ENCODE measurements at places on chromosomes 3 and 15. TPM values are rescaled to one million over a fixed set of nuclear protein-coding genes. Genes with fewer than 3 reads are reported as not detected.

GRCh38 chr3:61252836-61253235 lies 1.6 kb upstream of the FHIT start:
- peaks cover 14% of the 10 kb centered on the region for H3K4me1 ChIP-seq
- no peak overlapping the region for H3K27ac ChIP-seq
- H3K27me3 ChIP-seq, result no peaks in the 10 kb centered on the region
- H3K4me3 ChIP-seq, result no peak overlapping the region
- H3K36me3 ChIP-seq, result no peaks in the 10 kb centered on the region

DNA sequence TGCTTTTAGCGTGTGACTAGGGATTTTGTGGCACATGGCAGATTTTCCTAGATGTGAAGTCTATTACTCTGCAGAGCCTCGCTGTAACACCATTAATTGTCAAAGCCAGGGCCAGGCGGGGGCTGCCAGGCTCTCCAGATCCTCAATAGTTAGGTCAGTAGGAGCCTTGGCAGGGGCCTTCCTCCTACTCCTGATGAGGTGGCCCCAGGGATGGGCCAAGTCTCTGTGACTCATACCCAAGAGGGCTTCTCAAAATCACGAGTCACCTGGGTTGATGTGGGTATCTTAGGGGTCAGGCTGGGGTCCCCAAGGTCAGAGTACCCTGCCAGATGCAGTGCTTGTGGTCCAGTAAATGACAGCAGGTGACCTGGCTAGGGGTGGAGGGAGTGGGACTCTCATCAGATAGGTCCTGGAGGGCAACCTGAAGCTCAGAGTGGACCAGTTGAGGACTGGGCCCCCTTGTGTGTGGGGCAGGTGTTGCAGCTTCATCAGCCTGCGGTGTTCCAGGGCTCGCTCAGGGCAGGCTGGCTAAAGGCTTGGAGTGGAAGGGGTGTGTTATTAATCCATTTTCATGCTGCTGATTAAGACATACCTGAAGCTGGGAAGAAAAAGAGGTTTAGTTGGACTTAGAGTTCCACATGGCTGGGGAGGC lies 88.5 kb upstream of the MYZAP start:
- no peaks in the 10 kb centered on the region for H3K27me3 ChIP-seq
- H3K27ac ChIP-seq, result no peak overlapping the region
- H3K36me3 ChIP-seq, result no peaks in the 10 kb centered on the region
- DNase-seq, result no peak

GRCh38 chr3:193590088-193590856 lies 2.7 kb upstream of the OPA1 start:
- peaks cover 18% of the 10 kb centered on the region for H3K4me1 ChIP-seq
- H3K36me3 ChIP-seq, result no peaks in the 10 kb centered on the region
- no peak for DNase-seq
- no peaks in the 10 kb centered on the region for H3K27me3 ChIP-seq

GRCh38 chr3:11254876-11255275 lies 17.3 kb upstream of the ATG7 start:
- H3K27me3 ChIP-seq, result no peaks in the 10 kb centered on the region
- DNase-seq, result no peak
- H3K4me3 ChIP-seq, result no peak overlapping the region

GRCh38 chr3:106826791-106827311 lies 550.4 kb upstream of the CCDC54 start:
- peaks cover 4% of the 10 kb centered on the region for H3K4me1 ChIP-seq
- DNase-seq, result no peak
- no peak overlapping the region for H3K27ac ChIP-seq
- H3K27me3 ChIP-seq, result no peaks in the 10 kb centered on the region
- H3K4me3 ChIP-seq, result no peak overlapping the region

- no peaks in the 10 kb centered on the region for H3K27me3 ChIP-seq
- no peaks in the 10 kb centered on the region for H3K36me3 ChIP-seq
- H3K27ac ChIP-seq, result no peak overlapping the region
- no peaks in the 10 kb centered on the region for H3K4me1 ChIP-seq
These were observed 99.2 kb upstream of the SAMMSON start for GRCh38 chr3:69900331-69900730.

GRCh38 chr3:97914388-97914787 lies 57.8 kb downstream of the RIOX2 start:
- H3K27me3 ChIP-seq, result no peaks in the 10 kb centered on the region
- H3K4me3 ChIP-seq, result no peak overlapping the region
- H3K27ac ChIP-seq, result no peak overlapping the region
- no peak for DNase-seq

DNA sequence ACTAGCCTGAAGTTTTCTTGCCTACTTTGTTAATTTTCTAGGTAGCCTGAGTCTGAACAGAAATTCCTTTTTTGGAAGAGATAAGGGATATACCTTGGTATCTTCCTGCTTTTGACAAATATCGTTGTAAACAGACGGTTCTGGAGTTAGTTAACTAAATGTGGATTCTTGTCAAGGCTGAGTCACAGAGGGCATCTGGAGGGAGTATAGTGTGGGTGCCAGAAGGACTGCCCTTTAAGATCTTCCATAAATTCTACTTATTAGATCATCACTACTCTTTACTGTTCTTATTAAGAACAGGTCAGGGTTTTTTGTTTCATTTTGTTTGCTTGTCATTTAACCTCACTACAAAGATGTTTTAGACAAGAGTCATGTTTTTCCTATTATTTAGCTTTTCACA lies 125.3 kb upstream of the SKOR1 start:
- no peaks in the 10 kb centered on the region for H3K36me3 ChIP-seq
- no peaks in the 10 kb centered on the region for H3K4me1 ChIP-seq
- H3K4me3 ChIP-seq, result no peak overlapping the region
- H3K27me3 ChIP-seq, result no peaks in the 10 kb centered on the region

- H3K36me3 ChIP-seq, result peaks cover 5% of the 10 kb centered on the region
- no peak for DNase-seq
- no peaks in the 10 kb centered on the region for H3K4me1 ChIP-seq
- no peak overlapping the region for H3K27ac ChIP-seq
- H3K27me3 ChIP-seq, result no peaks in the 10 kb centered on the region
These were observed 76.4 kb downstream of the DAPK2 start for GRCh38 chr15:63969652-63970421.

GRCh38 chr3:167559924-167560323 lies 86.1 kb upstream of the SERPINI2 start:
- H3K36me3 ChIP-seq, result no peaks in the 10 kb centered on the region
- no peaks in the 10 kb centered on the region for H3K27me3 ChIP-seq
- no peaks in the 10 kb centered on the region for H3K4me1 ChIP-seq
- DNase-seq, result no peak
- H3K4me3 ChIP-seq, result no peak overlapping the region
- H3K27ac ChIP-seq, result no peak overlapping the region

- no peak overlapping the region for H3K4me3 ChIP-seq
- H3K27ac ChIP-seq, result no peak overlapping the region
- peaks cover 11% of the 10 kb centered on the region for H3K4me1 ChIP-seq
These were observed 106.5 kb downstream of the SUCNR1 start for GRCh38 chr3:151979906-151980305.

DNA sequence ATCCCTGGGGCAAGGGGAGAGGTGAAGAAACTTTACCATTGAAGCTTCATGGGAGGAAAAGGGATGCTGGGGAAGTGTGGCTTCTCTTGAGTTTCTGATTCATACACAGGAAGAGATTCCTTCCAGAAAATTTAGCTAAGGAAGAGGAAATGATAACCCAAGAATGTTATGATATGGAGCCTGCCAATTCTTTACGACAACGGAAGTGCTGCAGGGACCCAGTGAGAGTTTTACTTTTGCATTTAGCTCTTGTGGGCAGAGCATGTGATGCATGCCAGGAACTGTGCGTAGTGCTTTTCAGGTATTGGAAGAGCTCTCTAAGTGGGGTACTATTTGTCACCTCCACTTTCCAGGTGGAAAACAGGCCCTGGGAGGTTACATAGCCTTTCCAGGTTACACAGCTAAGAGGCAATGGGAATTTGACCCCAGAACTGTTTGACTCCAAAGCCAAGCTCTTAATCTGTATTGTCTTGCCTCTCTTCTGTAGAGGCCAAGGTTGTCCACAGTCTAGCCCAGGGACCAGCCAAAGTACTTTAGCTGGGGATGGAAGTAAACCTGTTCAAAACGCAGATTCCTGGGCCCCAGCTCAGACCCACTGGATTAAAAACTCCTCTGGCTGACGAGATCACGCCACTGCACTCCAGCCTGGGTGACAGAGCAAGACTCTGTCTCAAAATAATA lies 23.0 kb downstream of the CMTM7 start:
- H3K4me1 ChIP-seq, result no peaks in the 10 kb centered on the region
- H3K27me3 ChIP-seq, result no peaks in the 10 kb centered on the region
- DNase-seq, result no peak
- no peaks in the 10 kb centered on the region for H3K36me3 ChIP-seq
- H3K27ac ChIP-seq, result no peak overlapping the region
- H3K4me3 ChIP-seq, result no peak overlapping the region

GRCh38 chr3:55042591-55042990 lies 114.7 kb upstream of the LRTM1 start:
- no peak overlapping the region for H3K4me3 ChIP-seq
- no peak overlapping the region for H3K27ac ChIP-seq
- DNase-seq, result no peak

DNA sequence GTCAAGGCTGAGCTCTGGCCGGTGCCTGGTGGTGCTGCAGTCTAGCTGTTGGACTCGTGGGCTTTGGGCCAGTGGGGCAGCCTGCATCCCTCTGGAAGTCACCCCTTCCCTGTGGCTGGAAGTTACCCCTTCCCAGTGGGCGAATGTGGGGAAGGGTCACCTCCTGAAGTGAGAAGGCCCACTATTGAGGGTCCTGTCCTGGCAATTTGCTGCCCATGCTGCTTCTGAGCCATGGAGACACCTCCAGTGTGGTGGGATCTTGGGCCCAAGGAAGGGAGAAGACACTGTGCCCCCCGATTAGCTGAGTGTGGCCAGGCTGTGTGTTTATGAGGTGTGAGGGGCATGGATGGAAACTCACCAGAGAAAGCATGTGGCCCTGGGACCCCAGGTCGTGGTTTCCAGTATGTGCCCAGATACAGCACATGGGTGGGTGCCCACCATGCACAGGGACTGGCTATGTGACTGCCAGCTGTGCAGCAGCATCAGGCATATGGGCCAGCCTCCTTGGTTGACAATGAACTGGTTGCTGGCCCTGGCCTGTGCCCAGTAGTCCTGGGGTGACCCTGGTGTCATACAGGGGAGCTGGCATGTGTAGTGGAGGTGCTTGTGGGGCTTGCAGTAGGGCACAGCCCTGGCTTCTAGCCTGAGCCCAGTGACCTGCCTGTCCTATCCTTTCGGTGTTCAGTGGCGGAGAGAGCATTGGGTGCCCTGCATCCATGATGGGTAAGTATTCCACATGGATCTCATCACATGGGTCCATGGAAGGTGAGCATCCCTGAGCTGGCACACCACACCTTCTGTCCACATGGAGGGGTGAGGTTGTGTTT lies 221.2 kb downstream of the SNRPN start:
- no peak overlapping the region for H3K4me3 ChIP-seq
- no peaks in the 10 kb centered on the region for H3K27me3 ChIP-seq
- no peak overlapping the region for H3K27ac ChIP-seq
- no peaks in the 10 kb centered on the region for H3K4me1 ChIP-seq
- no peaks in the 10 kb centered on the region for H3K36me3 ChIP-seq

DNA sequence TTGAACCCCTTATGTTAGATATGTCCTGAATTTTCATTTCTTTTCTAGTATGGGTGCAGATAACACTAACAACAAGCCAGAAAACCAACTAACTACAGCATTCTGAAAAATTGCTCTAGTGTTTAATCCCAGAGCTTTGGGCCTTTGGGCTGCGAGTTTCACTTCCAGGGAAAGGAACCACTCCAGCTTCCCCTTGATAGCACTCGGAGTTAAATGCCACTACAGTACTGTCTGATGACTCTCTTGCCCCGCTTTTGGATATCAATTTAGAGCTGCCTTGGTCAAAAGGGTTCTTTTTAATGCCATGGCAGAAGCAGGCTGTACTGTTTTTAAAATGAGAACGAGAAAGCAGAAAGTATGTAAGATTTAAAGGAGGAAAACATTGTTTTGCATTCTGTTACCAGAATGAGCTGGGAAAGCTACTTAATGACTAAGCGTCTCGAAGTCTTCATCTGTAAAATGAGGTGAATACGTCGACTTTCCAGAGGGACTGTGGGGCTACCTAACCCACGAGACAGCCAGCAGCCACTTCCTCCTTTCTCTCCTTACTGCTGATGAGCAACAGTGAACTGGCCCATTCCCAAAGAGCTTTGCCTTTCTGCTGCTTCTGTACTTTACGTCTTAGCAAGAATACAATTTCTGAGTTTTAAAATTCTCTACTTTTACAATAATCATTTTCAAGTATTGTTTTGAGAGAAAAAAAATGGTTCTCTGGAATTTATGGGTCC lies 299.3 kb upstream of the LYSMD4 start:
- H3K27ac ChIP-seq, result no peak overlapping the region
- no peak overlapping the region for H3K4me3 ChIP-seq
- DNase-seq, result no peak
- H3K27me3 ChIP-seq, result no peaks in the 10 kb centered on the region
- peaks cover 10% of the 10 kb centered on the region for H3K4me1 ChIP-seq

DNA sequence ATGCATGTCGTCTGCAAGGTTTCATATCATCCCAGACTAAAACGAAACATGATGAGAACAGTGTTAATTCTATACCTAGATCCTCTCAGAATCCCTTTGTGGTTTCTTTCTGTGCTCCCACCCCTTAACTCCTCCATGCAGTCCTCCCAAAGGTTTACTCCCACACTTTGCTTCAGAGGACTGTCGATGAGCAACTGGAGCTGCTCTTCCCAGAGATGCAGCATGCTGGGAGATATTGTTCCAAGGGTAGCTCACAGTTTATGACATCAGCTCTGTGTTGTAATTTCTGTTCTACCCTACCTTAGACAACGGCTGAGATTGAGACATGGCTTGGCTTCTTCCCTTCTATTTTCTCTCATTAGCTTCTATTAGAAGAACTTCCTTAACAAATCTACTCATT lies 313.0 kb upstream of the COL8A1 start:
- no peaks in the 10 kb centered on the region for H3K4me1 ChIP-seq
- H3K4me3 ChIP-seq, result no peak overlapping the region
- no peak for DNase-seq
- H3K36me3 ChIP-seq, result no peaks in the 10 kb centered on the region
- H3K27ac ChIP-seq, result no peak overlapping the region

DNA sequence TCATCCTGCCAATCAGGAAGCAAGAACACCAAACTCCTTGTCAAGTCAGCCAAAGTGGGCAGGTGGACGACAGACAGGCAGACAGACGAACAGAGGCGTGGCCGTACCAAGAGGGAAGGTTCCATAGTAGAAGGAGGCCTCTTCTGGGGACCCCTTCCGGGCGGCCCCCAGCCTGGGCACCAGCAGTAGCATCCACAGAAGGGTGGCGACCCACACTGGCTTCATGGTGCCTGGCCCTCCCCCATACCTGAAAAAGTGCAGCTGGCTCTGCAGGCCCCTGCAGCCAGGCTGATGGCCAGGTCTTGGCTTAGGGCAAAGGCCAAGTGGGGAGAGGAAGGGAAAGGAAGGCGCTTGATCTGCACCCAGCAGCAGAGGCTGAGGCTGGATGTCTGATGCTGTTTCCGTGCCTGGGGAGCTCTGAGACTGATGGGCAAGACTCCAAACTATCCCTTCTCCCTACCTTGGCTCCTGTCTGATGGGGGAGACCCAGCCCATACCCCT lies 607 bp downstream of the LCTL start:
- H3K4me3 ChIP-seq, result no peak overlapping the region
- no peaks in the 10 kb centered on the region for H3K27me3 ChIP-seq
- H3K36me3 ChIP-seq, result no peaks in the 10 kb centered on the region
- H3K27ac ChIP-seq, result no peak overlapping the region
- DNase-seq, result no peak
- H3K4me1 ChIP-seq, result no peaks in the 10 kb centered on the region

- no peak for DNase-seq
- peak overlapping the region; percentile 37 for H3K27ac ChIP-seq
- no peaks in the 10 kb centered on the region for H3K4me1 ChIP-seq
- no peak overlapping the region for H3K4me3 ChIP-seq
- H3K27me3 ChIP-seq, result no peaks in the 10 kb centered on the region
These were observed 13.8 kb upstream of the SEMA4B start for GRCh38 chr15:90187257-90187868.

Gene OR5K2
- total RNA-seq, result not detected

Gene HACL1
- total RNA-seq, result 19.5 TPM
